ENCODE measurements at places on chromosomes 3 and 15.

- no peak for DNase-seq
Measured at GRCh38 chr3:57059411-57059810, 1.1 kb upstream of the SPATA12 start.

DNA sequence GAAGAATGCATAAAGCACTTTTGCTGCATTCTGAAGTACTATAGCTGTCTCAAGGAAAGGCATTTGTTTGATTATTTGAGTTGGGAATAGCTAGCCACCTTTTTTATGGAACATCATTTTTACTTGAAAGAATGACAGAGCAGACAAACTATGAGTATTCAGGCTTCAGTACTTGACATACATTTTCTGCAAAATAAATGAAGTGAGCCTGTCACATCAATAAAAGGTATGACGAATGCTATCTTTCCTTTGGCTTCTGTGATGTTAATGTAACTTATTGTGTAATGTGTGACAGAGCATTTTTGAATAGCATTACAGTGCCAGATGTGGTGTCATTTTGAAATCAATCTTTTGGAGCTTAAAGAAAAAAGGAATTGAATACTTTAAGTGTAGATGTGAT is 440.3 kb upstream of the ONECUT1 start:
- no peak for DNase-seq

- no peak for DNase-seq
Measured at GRCh38 chr3:125622381-125622791, 27.1 kb upstream of the OSBPL11 start.

- DNase-seq, result no peak
Measured at GRCh38 chr3:65927576-65927975, 111.1 kb downstream of the MAGI1 start.

DNA sequence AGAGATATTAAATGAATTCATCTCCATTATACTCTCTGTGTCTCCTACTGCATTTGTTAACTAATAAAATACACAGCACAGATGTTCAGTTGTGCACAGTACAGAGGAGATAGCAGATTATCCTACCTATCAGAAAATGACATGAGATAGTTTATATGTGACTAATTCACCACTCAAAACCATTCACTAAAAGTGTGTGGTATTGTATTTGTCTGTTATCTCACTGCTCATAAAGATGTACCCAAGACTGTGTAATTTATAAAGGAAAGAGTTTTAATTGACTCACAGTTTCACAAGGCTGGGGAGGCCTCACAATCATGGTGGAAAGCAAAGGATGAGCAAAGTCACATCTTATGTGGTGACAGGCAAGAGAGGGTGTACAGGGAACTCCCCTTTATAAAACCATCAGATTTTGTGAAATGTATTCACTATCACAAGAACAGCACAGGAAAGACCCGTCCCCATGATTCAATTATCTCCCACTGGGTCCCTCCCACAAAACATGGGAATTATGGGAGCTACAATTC is 936.3 kb downstream of the ROBO1 start:
- no peak for DNase-seq

DNA sequence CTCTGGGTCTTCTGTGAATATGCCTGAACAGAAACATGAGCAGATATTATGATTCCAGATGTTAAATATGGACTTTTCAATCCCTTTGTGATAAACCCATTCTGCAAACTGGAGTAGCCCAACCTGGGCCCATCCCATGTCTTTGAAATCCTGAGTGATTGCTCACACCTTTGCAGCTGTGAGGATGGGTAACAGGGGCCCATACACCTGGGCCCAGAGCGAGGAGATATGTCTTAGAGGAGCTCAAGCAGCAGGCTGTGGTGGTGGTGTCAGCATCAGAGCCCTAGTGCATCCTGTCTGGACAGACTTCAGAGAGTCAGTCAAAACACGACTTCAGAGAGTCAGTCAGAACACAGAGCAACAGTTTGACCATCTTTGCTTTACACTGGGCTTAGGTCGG is 64.9 kb upstream of the LIMD1 start:
- no peak for DNase-seq

DNA sequence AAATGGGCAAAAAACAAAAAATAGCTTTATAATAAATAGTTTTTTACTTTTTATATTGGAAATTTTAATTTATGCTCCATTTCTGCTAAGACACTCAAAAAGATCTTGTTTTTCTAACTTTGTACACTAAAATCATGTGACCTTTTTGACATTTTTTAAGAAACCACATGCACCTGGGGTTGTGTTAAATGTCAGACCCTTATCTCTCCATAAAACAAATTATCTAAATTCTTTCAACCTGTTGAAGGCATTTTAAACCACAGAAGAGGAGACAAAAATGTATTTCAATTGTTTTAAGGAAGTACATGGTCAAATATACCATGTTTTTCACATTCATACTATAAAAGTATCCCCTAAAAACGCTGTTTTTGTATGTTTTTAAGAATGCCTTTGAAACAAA is 29.2 kb downstream of the IFT80 start:
- peak; percentile 2 for DNase-seq

DNA sequence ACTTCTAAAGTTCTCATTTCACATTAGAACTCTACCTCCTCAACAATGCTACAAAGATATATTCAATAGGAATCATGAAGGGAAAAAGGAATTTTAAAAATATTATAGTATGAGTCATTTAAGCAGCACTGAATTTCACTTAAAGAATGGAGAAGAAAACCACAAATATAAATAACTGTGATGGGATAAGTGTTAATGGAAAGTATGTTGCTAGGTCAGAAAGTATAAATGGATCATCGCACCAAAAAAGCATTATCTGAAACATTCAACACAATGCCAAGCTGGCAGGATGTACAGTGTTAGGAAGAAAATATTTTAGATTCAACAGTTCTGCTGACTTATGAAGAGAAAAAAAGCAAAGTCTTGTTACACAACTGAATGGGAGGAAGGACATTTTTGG is 101.4 kb downstream of the TFG start:
- DNase-seq, result no peak

DNA sequence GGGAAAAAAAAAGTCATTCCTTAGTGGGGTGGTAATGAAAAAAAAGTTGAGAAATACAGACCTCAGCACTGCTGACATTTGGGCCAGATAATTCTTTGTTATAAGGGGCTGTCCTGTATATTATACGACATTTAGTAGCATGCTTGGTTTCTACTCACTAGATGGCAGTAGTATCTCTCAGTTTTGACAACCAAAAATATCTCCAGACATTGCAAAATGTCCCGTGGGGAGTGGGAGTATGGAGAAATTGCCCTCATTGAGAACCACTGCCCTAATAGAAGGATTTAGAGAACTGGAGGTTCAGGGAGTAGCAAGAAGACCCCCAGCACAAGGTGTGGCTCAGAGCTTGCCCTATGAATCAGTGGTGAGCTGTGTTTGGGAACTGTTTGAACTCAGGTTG is 28.6 kb upstream of the TEX264 start:
- DNase-seq, result peak; percentile 17

GRCh38 chr3:133038089-133038730 is at the start of gene TMEM108:
TSS of gene TMEM108 (plus strand) at chr3:133038391.
- no peak for DNase-seq

DNA sequence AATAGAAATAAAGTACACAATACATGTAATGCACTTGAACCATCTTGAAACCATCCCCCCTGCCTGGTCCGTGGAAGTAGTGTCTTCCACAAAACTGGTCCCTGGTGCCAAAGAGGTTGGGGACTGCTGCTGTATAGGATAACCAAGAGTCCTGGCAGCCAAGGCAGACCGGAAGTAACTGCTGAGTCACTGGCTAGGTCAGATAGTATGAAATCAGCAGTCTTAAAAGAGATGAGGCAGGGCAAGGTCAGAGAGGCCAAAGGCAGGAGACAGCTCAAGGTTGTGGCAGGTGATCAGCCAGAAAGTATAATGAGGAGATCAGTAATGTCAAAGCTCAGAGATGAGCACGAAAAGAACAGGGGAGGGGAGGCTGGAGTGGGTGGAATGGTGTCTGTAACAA is 60.2 kb downstream of the MAP3K13 start:
- DNase-seq, result no peak

DNA sequence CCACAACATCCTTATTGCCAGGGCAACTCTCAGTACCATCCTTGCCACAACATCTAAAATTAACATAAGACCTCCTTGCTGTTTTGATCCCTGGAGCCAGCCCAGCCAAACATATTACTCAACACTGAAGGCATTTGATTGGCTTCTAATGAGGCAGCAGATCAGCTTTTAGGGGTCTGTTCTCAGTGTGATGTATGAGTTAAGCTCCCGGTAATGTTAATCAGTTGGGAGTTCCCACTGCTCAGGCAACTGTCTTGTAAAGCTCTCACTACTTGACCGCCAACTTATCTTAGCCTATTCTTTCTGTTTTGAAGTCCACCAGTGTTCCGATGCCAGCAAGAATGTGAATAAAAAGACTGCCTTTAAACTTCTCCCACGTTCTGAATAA is 158.9 kb downstream of the FOXB1 start:
- DNase-seq, result no peak

GRCh38 chr3:190056742-190057141 is 64.0 kb downstream of the P3H2 start:
- DNase-seq, result no peak

GRCh38 chr3:23952646-23953045 is 7.6 kb downstream of the NR1D2 start:
- DNase-seq, result no peak

GRCh38 chr3:33007776-33008175 is 56.3 kb downstream of the CCR4 start:
- DNase-seq, result peak; percentile 34

DNA sequence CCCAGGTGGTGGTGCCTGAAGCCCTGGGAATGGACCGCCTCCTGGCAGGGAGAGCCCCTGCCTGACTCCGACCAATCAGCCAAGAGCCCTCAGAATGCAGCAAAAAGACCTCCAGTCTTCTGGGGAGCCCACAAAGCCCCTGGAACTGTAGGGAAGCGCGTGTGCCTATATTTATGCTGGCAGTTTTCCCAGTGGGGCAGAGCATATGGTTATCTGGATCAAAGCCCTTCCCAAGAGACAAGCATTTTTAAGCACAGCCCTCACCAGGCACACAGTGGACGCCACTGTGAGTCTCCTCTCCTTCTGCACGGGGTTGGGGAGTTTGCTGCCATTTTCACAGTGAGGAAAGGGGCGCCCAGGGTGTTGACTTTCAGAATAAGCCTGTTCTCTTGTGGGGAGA is 80.9 kb upstream of the RPL32 start:
- no peak for DNase-seq

DNA sequence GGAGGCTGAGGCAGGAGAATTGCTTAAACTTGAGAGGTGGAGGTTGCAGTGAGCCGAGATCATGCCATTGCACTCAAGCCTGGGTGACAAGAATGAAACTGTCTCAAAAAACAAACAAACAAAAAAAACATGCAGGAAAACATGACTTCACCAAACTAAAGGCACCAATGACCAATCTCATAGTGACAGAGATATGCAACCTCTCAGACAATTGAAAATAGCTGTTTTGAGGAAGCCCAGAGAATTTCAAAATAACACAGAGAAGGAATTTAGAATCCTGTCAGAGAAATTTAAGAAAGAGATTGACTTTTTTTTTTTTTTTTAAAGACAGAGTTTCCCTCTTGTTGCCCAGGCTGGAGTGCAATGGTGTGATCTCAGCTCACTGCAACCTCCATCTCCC is 26.1 kb downstream of the NCBP2 start:
- no peak for DNase-seq

DNA sequence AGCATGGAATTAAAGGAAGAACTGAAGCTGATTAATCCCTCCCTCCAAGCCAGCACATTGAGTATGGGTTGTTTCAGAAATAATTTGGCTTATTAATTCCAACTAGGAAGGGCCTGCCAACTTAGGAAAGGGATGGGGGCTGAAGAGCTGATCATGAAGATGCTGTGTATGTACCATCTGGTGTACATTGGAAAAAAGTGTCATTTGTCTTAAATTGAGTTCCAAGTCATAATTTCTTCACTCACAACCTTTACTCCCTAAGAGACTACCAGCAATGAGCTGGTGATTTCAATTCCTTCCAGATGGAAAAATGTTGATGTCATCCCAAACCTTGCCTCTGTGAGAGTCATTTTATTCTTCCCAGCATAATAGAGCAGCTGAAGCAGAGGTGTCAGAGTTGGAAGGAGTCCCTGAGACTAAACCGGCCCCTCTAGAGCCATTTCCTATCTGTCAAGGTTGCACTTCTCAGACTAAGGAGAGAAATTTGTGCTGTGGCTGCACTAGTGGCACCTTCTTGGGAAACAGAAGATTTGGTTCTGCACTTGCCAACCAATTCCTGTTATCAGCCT is 79.4 kb downstream of the GTPBP8 start:
- DNase-seq, result no peak

DNA sequence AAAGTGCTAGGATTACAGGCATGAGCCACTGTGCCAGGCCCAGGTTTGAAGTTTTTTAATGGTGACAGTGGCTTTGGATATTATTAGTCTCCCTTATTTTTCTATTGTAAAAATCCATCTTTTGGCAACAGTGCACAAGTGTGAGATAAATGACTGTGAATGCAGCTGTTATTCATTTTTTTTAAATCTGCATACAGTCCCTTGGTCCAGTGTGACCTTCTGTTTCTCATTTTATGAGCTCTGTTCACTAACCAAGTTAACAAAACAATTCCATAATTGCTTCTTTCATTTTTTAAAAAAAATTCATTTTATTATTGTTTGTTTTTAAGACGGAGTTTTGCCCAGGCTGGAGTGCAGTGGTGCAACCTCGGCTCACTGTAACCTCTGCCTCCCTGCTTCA is 381.8 kb downstream of the NAALADL2 start:
- no peak for DNase-seq

GRCh38 chr3:123406598-123406997 is 42.3 kb downstream of the ADCY5 start:
- no peak for DNase-seq

DNA sequence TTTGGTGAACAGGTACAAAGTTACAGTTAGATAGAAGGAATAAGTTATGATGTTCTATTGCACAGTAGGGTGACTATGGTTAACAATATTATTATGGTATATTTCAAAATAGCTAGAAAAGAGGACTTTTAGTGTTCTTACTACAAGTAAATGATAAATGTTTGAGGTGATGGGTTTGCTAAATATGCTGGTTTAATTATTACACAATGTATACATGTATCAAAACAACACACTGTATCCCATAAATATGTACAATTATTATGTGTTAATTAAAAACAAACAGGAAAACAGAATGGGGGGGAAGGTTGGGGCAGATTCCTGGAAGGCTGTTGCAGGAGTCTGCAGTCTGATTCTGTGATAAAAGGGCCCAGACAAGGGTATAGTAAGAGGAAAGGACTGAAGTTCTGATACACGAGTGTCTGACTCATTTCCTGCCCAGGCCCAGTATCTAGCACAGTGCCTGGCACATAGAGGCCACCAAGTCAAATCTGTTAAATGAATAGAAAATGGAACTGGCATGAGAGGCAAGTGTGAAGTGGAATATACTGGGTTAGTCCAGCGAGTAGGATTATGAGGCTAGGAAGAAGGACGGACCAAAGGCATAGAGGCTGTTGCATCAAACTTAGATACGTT is 7.2 kb upstream of the ENTPD3 start:
- DNase-seq, result no peak

- DNase-seq, result no peak
Measured at GRCh38 chr3:133754455-133754854, 8.3 kb downstream of the TF start.

- DNase-seq, result peak; percentile 72
Measured at GRCh38 chr3:68057637-68058320, 403.4 kb upstream of the SUCLG2 start.

Measured in CD4-positive, alpha-beta T cell treated with Interleukin-4 for 4 hours (primary cell).